ENCODE measurements at places on chromosomes 12 and 14.

GRCh38 chr12:13152281-13152680, 44.2 kb upstream of the EMP1 start:
- no peak for DNase-seq

DNA sequence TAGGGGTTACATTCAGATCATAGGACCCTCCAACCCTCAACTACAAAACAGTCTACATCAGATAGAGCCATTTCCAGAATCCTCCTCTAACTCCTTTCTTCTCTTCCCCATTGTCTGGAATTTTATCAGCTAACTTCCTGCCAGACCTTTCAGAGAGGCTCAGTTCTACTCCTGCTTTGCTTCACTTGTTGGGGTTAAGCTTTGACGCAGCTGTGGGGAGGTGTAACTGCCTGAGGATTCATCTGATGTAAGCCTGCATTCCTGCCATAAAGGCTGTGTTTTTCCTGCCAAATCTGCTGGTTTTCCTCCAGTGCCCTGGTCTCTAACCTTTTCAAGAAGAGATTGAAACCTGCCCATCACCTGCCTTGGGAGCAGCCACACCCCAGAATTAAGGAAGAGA, 16.9 kb downstream of the DHRS2 start:
- DNase-seq: no peak

DNA sequence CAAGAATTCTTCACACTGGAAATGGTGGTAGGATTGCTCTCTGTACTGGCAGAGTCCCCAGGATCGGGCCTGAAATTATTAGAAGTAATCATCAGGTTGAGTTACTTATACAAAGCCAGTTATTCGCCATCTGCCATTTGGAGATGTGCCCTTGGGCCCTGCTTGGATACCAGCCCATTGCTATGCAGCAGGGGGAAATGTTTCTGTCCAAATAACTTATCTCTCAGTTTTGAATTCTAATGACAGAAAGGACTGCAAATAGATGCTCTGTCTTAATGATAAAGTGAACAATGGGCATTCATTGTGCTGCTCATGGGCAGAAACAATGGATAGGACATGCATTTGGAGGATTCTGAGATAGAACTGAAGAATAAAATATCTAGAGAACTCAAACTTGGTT, 139.1 kb upstream of the PELI2 start:
- peak; percentile 18 for DNase-seq

GRCh38 chr14:22994762-22995275, 12.5 kb upstream of the AJUBA start:
- peak; percentile 29 for DNase-seq

DNA sequence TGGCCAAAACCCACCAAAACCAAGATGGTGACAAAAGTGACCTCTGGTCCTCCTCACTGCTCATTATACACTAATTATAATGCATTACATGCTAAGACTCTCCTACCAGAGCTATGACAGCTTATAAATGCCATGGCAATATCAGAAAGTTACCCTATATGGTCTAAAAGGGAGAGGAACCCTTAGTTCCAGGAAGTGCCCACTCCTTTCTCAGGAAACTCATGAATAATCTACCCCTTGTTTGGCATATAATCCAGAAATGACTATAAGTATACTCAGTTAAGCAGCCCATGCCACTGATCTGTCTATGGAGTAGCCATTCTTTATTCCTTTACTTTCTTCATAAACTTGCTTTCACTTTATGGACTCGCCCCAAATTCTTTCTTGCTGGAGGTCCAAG, 43.0 kb upstream of the FUT8 start:
- no peak for DNase-seq

GRCh38 chr12:94841177-94841576, 162.3 kb downstream of the NDUFA12 start:
- DNase-seq: peak; percentile 78

- DNase-seq: no peak
Measured at GRCh38 chr14:90969531-90970166, 90.8 kb downstream of the RPS6KA5 start.

GRCh38 chr14:22872833-22873520, 1.4 kb downstream of the LRP10 start:
- no peak for DNase-seq

- DNase-seq: no peak
Measured at GRCh38 chr12:89568484-89568883, 42.6 kb upstream of the POC1B start.

- DNase-seq: no peak
Measured at GRCh38 chr12:127660961-127661360, 606.0 kb upstream of the TMEM132C start.

DNA sequence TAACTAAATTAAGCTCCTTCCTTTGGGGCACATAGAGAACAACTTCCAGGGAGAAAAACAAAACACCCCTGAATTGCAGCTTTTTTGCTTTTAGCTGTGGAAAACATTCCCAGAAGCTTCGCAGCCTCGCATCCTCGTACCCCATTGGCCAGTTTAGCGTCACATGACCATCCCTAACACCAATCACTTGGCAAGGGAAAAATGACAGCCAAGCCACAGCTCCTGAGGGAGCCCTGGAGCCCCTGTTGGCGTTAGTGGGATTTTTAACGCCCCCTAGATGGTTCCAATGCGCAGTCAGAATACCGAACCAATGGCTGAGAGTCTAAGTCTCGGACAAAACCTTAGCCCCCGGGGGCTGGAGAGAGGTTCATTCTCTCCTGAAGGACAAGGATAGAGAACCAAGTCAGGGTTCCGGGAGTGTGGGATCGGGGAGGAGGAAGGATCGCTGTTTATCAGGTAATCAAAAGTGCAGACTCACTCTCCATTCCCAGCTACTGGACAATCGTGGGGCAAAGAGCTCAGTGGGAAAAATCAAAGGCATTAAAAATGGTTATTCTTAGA, 135.6 kb upstream of the HIF1A start:
- no peak for DNase-seq

GRCh38 chr12:81412940-81413339, 335.1 kb downstream of the ACSS3 start:
- DNase-seq: no peak

DNA sequence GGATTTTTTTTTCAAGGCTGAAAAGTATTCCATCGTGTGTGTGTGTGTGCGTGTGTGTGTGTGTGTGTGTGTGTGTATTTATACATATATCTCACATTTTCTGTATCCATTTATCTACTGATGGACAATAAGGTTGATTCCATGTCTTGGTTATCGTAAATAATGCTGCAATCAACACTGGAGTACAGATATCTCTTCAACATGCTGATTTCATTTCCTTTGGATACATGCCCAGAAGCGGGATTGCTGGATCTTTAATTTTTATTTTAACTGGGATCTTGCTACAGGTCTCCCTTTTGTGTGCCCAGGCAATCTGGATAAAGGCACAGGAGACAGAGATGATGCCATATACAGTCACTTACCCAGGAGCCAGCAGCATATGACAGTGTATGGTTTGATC, 338.1 kb downstream of the SOX5 start:
- peak; percentile 55 for DNase-seq

DNA sequence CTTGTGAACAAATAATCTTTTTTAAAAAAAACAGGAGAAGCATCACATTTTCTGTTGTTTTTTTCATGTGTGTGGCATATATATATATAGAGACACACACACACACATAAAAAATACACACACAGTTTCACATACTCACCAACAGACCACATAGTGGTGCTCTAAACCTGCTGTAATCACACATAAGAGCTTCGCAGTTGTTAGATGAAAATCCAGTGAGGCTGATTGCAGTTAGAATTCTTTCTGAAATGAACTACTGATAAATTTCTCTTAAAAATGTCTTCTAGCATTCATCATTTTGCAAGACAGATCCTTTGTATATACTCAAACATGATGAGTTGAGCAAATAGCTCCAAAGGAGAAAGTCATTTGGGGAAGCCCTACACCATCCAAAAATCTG, 434.3 kb upstream of the STXBP6 start:
- no peak for DNase-seq

GRCh38 chr12:99302874-99303273, 344.7 kb upstream of the GARIN6 start:
- no peak for DNase-seq

DNA sequence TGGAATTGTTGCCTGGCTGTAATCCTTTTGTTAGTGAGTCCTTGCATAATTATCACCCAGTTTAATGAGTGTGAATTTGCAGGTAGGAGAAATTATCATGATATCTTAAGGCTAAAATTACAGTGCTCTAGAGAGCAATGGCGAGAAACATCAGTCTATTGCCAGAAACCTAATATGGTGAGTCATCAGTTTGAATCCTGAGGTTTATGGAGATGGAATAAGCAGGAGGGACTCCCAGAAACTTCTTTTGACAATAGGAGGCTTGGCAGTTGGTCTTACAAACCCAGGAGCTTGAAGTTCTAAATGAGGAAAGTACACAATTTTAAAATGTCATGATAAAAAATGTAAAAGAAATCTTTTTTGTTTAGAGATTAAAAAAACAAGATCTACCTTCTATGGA, 31.5 kb upstream of the CRADD start:
- DNase-seq: no peak

GRCh38 chr12:10783252-10783651, 19.2 kb downstream of the TAS2R7 start:
- DNase-seq: no peak

GRCh38 chr14:98634043-98634820, 637.8 kb downstream of the BCL11B start:
- DNase-seq: no peak
